ENCODE measurements at places on chromosomes 13 and 19. TPM values are rescaled to one million over a fixed set of nuclear protein-coding genes. Genes with fewer than 3 reads are reported as not detected.

GRCh38 chr19:6692027-6692426 lies 22.1 kb upstream of the TNFSF14 start:
- peaks cover 7% of the 10 kb centered on the region for H3K4me1 ChIP-seq
- no peak for DNase-seq
- H3K4me3 ChIP-seq: no peak overlapping the region
- H3K27me3 ChIP-seq: peaks cover 14% of the 10 kb centered on the region
- no peak overlapping the region for H3K27ac ChIP-seq
- no peaks in the 10 kb centered on the region for H3K36me3 ChIP-seq

DNA sequence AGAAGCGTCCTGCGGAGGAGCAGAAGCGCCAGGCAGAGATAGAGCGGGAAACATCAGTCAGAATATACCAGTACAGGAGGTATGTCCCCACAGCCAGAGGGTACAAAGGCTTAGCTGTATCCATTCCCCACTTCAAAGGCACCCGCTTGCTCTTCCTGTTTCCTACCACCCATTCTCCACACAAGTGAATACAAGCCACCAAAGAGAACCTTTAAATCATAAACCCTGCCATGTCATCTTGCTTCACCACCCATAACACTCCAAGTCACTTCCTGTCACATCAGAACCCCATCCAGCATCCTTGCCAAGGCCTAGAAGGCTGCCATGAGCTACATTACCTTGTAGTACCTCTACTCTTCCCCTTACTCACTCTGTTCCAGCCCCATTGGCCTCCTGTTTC lies 205.8 kb downstream of the LMO7 start:
- H3K27ac ChIP-seq: no peak overlapping the region
- no peaks in the 10 kb centered on the region for H3K4me1 ChIP-seq
- peaks cover 36% of the 10 kb centered on the region for H3K36me3 ChIP-seq
- no peaks in the 10 kb centered on the region for H3K27me3 ChIP-seq
- DNase-seq: no peak

DNA sequence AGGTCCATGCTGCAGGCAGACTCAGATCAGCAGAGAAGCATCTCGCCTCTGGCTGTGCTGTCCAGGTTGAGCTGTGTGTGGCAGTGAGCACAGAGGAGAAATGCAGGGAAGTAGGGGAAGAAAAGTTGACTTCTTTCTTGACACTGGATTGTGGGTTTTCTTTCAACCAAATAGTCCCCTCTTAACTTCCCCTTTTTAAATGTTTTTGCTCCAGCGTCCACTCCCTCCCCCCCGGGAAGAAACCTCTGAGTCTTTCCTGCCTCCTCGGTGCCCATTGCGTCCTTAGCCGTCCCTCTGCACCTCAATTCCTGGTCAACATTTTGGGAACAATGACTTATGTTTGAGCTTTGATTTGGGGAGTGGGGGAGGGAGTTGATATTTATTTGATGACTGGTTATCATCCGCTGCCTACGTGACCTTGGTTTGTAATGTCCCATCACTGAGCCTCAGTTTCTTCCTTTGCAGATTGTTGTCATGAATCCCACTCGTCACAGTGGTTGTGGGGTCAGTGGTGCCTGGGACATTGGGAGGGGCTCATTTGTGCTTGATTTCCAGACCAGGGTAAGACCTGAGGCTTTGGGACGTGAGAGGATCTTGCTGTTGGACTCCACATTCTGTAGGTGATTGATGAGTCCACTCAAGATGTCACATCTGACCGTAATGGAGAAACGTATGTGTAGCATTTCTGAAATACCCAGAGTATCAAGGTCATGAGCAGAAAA lies at the start of gene LILRB2:
TSS of gene LILRB2 (minus strand) at position 104 of the 722 bp plus-strand sequence. CDS start 614 bp downstream, outside the sequence.
- peaks cover 49% of the 10 kb centered on the region for H3K27me3 ChIP-seq
- peaks cover 54% of the 10 kb centered on the region for H3K4me1 ChIP-seq
- DNase-seq: peak; percentile 63
- H3K27ac ChIP-seq: peak within 1 kb of the TSS; percentile 53

- H3K27ac ChIP-seq: no peak overlapping the region
- DNase-seq: no peak
- no peak overlapping the region for H3K4me3 ChIP-seq
- H3K36me3 ChIP-seq: peaks cover 8% of the 10 kb centered on the region
Measured at GRCh38 chr19:38078302-38078930, 145.6 kb downstream of the DPF1 start.

DNA sequence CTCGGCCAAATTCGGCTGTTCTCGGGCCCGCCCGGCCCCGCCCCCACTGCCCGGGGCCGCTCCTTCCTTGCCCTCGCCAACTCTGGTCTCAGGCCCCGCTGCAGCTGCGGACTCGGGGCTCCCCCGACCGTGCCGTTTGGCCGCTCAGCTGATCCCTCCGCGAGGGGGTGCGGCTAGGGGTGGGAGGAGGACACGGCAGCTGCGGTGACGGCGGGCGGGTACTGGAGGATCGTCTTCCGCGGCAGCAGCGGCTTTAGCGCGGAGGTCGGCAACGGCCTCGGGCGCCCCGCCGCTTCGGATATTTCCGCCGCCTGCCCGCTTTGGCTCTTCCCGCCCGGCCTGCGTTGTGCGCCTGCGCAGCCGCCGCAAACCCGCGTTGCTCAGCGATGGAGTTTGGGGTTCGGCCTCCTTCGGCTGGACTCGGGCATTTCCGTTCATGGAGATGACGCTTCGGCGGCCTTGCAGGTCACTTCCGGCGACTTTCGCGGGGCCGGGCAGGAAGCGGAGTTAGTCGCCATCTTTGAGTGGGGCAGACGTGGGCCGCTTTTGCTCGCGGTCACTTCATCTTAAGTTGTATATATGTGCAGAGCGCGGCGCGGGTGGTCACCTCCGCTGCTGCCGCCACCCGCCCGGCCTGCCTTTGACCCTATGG lies 338 bp upstream of the UBE2M start:
- peak overlapping the region; percentile 94 for H3K4me3 ChIP-seq
- no peaks in the 10 kb centered on the region for H3K36me3 ChIP-seq
- no peaks in the 10 kb centered on the region for H3K27me3 ChIP-seq
- DNase-seq: peak; percentile 99

- H3K4me3 ChIP-seq: peak overlapping the region; percentile 69
- H3K4me1 ChIP-seq: peaks cover 21% of the 10 kb centered on the region
- H3K27ac ChIP-seq: no peak overlapping the region
- DNase-seq: no peak
Measured at GRCh38 chr19:17243830-17244617, 1.7 kb downstream of the NR2F6 start.

- no peak overlapping the region for H3K27ac ChIP-seq
- no peaks in the 10 kb centered on the region for H3K4me1 ChIP-seq
- no peak overlapping the region for H3K4me3 ChIP-seq
- H3K27me3 ChIP-seq: peaks cover 18% of the 10 kb centered on the region
Measured at GRCh38 chr19:47863514-47863936, 4.5 kb downstream of the TPRX2 start.

- H3K27me3 ChIP-seq: peaks cover 4% of the 10 kb centered on the region
- no peak for DNase-seq
Measured at GRCh38 chr13:112229992-112230872, 145.9 kb upstream of the SPACA7 start.

DNA sequence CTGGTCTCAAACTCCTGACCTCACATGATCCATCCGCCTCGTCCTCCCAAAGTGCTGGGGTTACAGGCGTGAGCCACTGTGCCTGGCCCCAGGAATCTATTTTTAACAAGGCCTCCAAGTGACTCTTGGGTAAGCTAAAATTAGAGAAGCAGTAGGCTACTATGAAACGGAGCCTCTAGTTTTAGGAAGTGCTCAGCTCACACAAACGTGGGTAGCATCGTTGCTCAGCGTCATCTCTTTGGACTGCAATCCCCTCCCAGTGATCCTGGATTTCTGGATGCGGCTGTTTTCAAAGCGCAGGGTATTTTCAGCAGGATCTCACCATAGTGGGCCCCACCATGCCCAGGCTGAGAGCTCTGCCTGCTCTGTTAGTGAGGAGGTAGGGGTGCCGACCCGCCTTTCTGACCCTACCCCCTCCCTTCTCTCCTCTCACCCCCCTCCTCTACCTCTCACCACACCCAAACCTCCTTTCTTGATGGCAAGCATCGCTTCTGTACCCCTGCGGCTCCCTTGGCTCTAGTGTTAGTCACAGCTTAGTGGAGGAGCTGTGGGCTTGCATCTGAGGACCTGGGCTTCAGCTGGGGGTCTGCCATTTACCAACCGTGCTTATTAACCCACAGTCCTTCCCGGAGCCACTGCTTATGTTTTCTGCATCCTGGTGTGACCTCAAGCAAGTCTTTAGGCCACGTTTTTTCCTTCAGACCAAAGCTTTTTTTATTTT lies 34.2 kb downstream of the GJA3 start:
- H3K36me3 ChIP-seq: no peaks in the 10 kb centered on the region
- no peak for DNase-seq
- H3K4me1 ChIP-seq: peaks cover 6% of the 10 kb centered on the region
- no peak overlapping the region for H3K4me3 ChIP-seq
- H3K27ac ChIP-seq: no peak overlapping the region

- peak overlapping the region; percentile 68 for H3K4me3 ChIP-seq
- no peaks in the 10 kb centered on the region for H3K27me3 ChIP-seq
- no peak overlapping the region for H3K27ac ChIP-seq
- no peaks in the 10 kb centered on the region for H3K36me3 ChIP-seq
- no peak for DNase-seq
Measured at GRCh38 chr19:17881701-17882100, 10.0 kb downstream of the SLC5A5 start.

- H3K27ac ChIP-seq: peak overlapping the region; percentile 100
- peak; percentile 93 for DNase-seq
- no peaks in the 10 kb centered on the region for H3K27me3 ChIP-seq
- peak overlapping the region; percentile 98 for H3K4me3 ChIP-seq
- peaks cover 67% of the 10 kb centered on the region for H3K4me1 ChIP-seq
Measured at GRCh38 chr19:55253842-55254624, 4.8 kb downstream of the PPP6R1 start.

GRCh38 chr19:5850743-5851293 lies 431 bp downstream of the FUT3 start:
- no peaks in the 10 kb centered on the region for H3K36me3 ChIP-seq
- H3K27me3 ChIP-seq: no peaks in the 10 kb centered on the region
- no peak for DNase-seq
- H3K4me1 ChIP-seq: no peaks in the 10 kb centered on the region

- H3K4me3 ChIP-seq: no peak overlapping the region
- no peak for DNase-seq
- no peak overlapping the region for H3K27ac ChIP-seq
- peaks cover 2% of the 10 kb centered on the region for H3K4me1 ChIP-seq
- H3K36me3 ChIP-seq: no peaks in the 10 kb centered on the region
Measured at GRCh38 chr13:31982124-31982523, 49.5 kb upstream of the FRY start.

- H3K27me3 ChIP-seq: no peaks in the 10 kb centered on the region
- no peak overlapping the region for H3K27ac ChIP-seq
- no peak for DNase-seq
- no peaks in the 10 kb centered on the region for H3K36me3 ChIP-seq
Measured at GRCh38 chr13:55497486-55497885, 1643.2 kb upstream of the PRR20A start.

- no peaks in the 10 kb centered on the region for H3K36me3 ChIP-seq
- no peak overlapping the region for H3K27ac ChIP-seq
- H3K4me3 ChIP-seq: no peak overlapping the region
- H3K4me1 ChIP-seq: no peaks in the 10 kb centered on the region
- DNase-seq: no peak
Measured at GRCh38 chr19:35978832-35979365, 16.1 kb upstream of the SDHAF1 start.

DNA sequence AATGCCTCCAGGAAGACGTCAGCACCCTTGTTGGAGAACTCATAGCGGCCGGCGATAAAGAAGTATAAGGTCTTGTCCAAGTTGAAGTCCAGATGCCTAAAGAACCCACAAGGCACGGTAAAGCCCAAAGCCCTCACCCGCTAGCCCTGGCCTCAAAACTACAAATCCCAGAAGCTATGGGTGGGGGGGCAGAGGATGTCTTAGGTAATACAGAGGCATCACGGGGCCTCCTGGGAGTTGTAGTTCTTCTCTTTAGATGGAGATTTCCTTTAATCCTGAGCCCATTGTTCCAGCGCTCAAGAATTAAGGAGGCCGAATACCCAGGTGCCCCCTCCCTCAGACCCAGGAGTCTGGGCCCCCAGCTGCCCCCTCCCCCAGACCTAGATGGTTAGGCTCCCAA lies 10.8 kb downstream of the GYS1 start:
- H3K4me3 ChIP-seq: no peak overlapping the region
- H3K4me1 ChIP-seq: no peaks in the 10 kb centered on the region
- no peaks in the 10 kb centered on the region for H3K27me3 ChIP-seq
- H3K36me3 ChIP-seq: no peaks in the 10 kb centered on the region
- no peak for DNase-seq

- no peaks in the 10 kb centered on the region for H3K36me3 ChIP-seq
- no peak for DNase-seq
- peaks cover 6% of the 10 kb centered on the region for H3K27me3 ChIP-seq
- H3K4me1 ChIP-seq: no peaks in the 10 kb centered on the region
- H3K27ac ChIP-seq: no peak overlapping the region
Measured at GRCh38 chr13:111919849-111920248, 147.1 kb upstream of the SOX1 start.

GRCh38 chr19:4691373-4691772 lies 21.2 kb upstream of the MYDGF start:
- H3K4me1 ChIP-seq: no peaks in the 10 kb centered on the region
- DNase-seq: no peak
- no peaks in the 10 kb centered on the region for H3K27me3 ChIP-seq
- H3K36me3 ChIP-seq: peaks cover 5% of the 10 kb centered on the region
- no peak overlapping the region for H3K27ac ChIP-seq

DNA sequence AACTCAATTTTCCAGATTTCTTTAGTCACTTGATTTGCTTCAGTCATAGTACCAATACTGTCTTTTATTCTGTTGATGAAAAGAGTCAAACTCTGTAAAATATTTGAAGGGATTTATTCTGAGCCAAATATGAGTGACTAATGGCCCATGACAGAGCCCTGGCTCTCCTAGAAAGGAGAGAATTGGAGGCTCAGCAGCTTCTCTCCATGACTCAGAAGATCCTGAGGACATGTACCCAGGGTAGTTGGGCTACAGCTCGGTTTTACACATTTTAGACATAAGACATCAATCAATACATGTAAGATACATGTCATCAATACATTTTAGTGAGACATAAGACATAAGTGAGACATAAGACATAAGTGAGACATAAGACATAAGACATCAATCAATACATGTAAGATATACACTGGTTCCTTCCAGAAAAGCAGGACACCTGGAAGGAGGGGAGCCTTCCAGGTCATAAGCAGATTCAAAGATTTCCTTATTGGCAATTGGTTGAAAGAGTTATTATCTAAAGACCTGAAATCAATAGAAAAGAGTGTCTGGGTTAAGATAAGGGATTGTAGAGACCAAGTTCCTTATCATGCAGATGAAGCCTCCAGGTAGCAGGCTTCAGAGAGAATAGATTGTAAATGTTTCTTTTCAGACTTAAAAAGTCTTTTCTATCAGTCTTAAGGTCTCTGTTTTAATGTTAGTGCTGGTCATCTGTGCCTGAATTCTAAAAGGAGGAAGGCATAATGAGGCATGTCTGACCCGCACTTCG lies 179.8 kb upstream of the RFC3 start:
- no peaks in the 10 kb centered on the region for H3K36me3 ChIP-seq
- H3K4me1 ChIP-seq: no peaks in the 10 kb centered on the region
- H3K4me3 ChIP-seq: no peak overlapping the region
- DNase-seq: no peak
- no peak overlapping the region for H3K27ac ChIP-seq
- H3K27me3 ChIP-seq: peaks cover 9% of the 10 kb centered on the region

- H3K27me3 ChIP-seq: peaks cover 9% of the 10 kb centered on the region
- no peaks in the 10 kb centered on the region for H3K4me1 ChIP-seq
- H3K4me3 ChIP-seq: no peak overlapping the region
- no peak overlapping the region for H3K27ac ChIP-seq
Measured at GRCh38 chr13:51912511-51913225, 50.9 kb downstream of the CCDC70 start.

ZNF582 gene
- polyA plus RNA-seq: 7.6 TPM

ZNF708 gene
- polyA plus RNA-seq: 11.8 TPM

ERICH6B gene
- not detected for polyA plus RNA-seq

LILRA1 gene
- polyA plus RNA-seq: not detected

ATP7B gene
- polyA plus RNA-seq: 0.04 TPM

APOE gene
- polyA plus RNA-seq: not detected
